ENCODE measurements at places on chromosomes 7 and 10.

DNA sequence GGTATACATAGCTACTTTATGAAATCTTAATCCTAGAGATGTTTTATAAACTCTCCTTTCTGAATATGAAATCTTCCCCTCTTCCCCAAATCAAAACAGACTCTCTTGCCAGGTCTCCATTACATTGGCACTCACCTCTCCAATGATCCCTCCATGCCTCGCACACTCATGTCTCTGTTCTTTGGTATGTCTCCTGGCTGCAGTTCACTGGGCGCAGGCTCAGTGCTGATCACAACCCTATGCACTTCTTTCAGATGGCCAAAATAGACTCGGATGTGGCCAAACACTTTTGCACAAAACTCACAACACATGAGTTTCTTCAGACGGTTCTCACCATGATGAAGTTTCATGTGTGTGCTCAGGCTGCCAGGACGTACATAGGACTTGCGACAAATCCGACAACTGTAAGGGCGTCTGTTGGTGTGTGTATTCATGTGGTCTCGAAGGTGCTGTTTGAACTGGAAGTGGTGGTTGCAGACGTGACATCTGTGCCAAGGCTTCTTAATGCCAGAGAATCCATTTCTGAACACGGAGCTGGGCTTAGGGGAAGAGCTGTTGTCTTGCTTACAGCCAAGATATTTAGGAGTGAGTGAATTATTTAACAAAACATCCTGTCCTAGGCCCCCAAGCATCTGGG, 183.2 kb downstream of the ZNF438 start:
- DNase-seq = no peak

- no peak for DNase-seq
Observed at GRCh38 chr10:94146746-94147145, 153.0 kb downstream of the PLCE1 start.

- no peak for DNase-seq
Observed at GRCh38 chr7:100394077-100394476, 20.8 kb downstream of the PILRA start.

DNA sequence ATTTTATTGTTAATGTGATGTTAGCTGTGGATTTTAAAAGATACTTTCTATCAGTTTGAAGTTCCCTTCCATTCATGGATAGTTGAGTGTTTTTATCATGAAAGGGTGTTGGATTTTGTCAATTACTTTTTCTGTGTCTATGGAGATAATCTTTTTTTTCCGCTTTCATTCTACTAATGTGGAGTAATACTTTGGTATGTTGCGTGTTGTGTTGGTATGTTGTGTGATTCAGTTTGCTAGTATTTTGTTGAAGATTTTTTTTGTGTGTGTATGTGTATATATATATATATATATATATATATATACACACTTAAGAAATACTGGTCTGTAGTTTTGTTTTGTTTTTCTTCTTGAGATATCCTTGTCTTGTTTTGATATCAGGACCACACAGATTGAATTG, 100.3 kb downstream of the CCSER2 start:
- DNase-seq = no peak

- no peak for DNase-seq
Observed at GRCh38 chr10:112461029-112461887, 14.2 kb downstream of the VTI1A start.

DNA sequence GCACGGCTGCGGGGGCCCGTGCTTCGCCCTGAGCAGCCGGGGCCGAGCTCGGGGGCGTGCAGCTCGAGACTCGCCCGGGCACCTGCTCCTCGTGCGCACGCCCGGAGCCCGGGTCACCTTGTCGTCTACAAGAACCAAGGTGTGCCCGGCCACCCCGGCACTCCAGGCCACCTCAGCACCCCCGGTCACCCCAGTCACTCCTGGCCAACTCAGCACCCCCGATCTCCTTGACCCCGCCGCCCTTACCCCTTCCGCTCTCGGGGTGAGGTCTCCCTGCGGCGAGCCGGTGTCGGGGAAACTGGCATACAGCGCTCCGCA, 268 bp upstream of the IGFBP3 start:
- no peak for DNase-seq

- no peak for DNase-seq
Observed at GRCh38 chr10:126153711-126154628, 234.3 kb downstream of the ADAM12 start.

- no peak for DNase-seq
Observed at GRCh38 chr7:55382251-55382650, 17.1 kb downstream of the LANCL2 start.

DNA sequence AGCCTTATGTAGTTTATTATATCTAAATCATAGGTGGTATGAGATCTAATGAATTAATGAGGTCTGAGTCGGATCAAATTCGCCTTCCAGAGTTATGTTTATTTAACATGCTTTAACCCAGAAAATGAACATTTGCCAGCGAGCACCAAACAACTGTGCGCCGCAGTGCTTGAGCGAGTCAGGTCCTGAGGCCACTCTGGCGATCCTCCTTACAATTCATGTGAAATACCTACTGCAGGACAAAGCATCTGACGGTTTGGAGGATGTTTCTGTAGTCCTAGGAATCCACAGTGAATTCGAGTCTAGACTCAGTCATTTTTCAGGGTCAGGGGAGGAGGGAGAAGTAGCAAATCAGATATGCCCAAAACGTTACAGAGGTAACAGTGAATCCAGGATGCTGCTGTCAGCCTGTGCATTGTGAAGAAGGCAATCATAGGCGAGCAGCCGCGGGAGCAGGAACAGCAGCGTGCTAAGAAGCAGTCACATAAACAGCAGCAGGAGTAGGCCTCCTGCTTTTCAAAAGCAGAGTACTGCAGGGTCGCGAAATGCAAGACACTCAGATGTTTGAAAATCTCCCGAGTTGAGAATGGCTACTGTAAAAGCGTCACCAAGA, 120.2 kb downstream of the CACNB2 start:
- DNase-seq = no peak
